GM12892 (cell line): ENCODE measurements at places on chromosomes 12 and 14.

- no peak for DNase-seq
Observed at GRCh38 chr12:56838621-56839488, 75.7 kb downstream of the HSD17B6 start.

DNA sequence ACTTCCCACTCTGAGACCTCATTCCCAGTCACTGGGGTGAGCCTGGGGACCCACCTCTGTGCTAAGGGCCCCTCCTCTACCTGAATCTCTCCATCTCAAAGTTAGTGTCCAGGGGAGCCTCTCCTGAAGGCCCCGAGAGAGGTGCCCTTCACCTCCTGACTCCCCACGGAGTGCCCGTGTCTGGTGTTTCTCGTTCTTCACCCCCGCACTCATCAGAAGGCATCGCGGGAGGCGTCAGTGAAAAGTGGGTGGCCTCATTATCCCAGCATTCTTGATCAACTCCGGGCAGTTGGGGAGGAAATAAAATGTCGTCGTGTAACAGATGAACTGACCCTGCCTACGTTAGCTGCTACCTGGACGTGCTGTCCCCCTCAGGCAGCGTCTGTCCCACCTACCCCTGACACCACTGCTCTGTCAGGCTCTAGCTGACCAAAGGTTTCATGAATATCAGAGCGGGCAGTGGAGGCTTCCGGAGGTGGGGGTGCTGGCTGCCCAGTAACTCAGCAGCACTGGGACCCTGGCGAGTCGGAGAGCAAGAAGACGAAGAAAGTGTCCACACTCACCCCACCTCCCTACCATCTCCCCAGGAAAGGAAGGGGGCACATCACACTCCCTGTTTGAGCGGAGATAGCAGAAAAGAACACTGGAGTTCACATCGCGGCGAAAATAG, 102.9 kb downstream of the PIWIL1 start:
- DNase-seq: no peak

- no peak for DNase-seq
Observed at GRCh38 chr14:83712418-83713129, 1817.4 kb upstream of the FLRT2 start.

DNA sequence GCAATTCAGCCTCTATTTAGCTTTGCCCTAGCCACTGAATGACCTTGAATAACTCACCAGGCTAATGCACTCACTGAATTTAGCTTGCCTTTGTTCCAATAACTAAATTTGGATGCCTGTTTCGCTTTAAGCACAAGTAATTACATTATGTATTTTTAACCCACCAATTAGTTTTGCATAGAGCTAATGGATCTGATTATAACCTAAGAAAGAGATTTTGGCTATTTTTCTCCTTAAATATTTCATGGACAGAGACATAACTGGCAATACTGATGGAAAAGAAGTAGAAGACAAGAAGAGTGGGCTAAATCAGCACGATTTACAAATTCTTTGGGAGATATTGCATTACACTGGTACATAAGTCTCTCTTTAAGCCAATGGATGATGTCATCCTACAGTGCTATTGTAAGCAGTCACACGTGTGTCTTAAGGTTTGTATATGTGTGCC, 85.7 kb downstream of the AKAP6 start:
- DNase-seq: no peak

DNA sequence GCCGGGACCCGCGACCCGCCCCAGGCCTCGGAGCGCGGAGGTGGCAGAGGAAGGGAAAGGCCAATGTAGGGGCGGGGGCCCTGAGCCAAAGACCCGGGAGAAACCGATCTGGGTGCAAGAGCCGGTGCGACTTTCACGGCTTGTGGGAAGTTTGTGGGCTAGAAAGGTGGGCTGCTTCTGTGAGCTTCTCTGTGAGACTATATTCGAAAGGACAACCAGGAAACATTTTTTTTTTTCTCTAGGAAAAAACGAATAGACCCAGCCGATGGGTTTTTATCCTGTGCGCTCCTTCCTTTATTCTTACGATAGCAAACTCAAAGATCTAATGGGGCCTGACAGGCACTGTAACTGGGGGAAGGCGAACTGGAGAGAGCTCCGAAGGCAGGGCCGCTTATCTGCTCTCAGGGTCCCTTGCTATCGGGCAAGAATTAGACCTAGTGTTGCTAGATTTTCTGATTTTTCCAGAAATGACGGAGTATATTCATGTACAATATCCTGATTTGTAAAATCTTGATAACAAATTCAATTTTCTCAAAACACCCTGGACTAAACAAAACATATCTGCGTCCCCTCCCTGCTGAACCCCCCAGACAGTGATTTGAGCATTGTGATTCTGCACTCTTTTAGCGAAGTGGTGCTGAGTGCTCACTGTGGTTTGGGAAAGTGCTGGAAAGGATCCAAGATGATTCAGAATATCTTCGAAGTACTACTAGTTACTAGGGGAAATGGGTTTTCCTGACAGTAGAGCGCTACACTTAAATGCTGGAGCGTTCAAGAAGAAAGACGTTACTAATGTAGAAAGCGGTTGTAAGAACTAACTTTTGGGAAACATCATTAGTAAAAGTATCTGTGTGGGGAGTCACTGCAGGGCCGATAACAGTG, 563 bp upstream of the STXBP6 start:
- no peak for DNase-seq

GRCh38 chr12:26205941-26206340, 10.6 kb downstream of the SSPN start:
- DNase-seq: no peak

- DNase-seq: no peak
Observed at GRCh38 chr14:75158843-75159614, 17.4 kb downstream of the TMED10 start.
